Left lung (tissue), 14 donors: ENCODE measurements at places on chromosomes 4 and X.

- no peak for DNase-seq
These were observed 4.3 kb upstream of the TLR6 start for GRCh38 chr4:38860788-38861424.

DNA sequence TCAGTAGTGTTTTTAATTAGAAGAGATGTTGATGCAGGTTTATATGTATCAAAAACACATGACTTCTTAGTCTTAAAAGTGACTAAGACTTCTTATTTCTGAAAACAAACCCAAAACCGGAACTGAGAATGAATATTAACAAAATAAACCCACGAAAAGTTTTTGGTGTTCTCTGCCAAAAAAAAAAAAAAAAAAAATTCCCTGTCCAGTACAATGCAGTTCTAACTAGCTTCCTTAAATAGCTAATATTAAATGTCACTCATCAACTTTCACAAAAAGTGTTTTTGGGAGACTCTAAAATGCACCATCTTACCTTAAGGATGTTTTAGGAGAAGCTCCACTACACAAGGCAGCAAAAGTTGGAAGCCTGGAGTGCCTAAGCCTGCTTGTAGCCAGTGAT lies 2.0 kb downstream of the ANKRD37 start:
- DNase-seq = no peak

DNA sequence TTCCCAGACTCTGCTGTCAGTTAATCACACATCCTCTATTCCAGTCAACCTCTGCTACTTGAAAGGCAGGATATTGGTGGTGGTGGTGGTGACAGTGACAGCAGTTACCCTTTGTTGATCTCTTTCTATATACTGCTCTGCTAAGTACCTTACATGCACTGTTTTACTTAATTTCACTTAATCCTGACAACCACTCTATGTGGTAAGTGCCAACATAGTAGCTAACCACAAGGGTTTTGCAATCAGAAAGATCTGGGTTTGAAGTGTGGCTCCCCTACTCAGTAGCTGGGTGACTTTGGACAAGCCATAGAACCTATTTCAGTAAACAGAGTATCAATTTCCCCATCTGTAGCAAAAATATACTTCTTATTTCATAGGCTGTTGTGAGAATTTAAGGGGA lies 24.2 kb upstream of the F9 start:
- no peak for DNase-seq

DNA sequence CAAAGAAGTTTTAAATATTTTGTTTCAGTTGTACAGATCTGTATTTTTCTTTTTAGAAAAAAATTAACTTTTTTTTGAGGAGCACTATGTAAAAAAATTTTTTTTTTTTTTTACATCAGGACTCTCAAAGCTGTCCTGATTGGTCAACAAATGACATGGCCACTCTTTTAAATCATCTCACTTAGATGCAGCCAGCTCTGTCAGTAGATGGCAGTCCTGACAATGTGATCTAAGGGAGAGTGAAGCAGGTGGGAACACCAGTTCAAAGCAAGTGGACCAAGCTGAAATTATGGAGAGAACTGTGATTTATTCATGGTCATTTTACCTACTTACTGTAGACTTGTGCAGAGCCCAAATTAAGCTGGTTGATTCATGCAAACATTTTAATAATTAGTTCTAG lies 174.7 kb upstream of the GPRIN3 start:
- no peak for DNase-seq
